ENCODE measurements at places on chromosomes 6 and 20.

GRCh38 chr6:37209461-37210205, 39.7 kb downstream of the PIM1 start:
- DNase-seq, result peak; percentile 16

- no peak for DNase-seq
These were observed 79.8 kb downstream of the SLC22A23 start for GRCh38 chr6:3376893-3377535.

DNA sequence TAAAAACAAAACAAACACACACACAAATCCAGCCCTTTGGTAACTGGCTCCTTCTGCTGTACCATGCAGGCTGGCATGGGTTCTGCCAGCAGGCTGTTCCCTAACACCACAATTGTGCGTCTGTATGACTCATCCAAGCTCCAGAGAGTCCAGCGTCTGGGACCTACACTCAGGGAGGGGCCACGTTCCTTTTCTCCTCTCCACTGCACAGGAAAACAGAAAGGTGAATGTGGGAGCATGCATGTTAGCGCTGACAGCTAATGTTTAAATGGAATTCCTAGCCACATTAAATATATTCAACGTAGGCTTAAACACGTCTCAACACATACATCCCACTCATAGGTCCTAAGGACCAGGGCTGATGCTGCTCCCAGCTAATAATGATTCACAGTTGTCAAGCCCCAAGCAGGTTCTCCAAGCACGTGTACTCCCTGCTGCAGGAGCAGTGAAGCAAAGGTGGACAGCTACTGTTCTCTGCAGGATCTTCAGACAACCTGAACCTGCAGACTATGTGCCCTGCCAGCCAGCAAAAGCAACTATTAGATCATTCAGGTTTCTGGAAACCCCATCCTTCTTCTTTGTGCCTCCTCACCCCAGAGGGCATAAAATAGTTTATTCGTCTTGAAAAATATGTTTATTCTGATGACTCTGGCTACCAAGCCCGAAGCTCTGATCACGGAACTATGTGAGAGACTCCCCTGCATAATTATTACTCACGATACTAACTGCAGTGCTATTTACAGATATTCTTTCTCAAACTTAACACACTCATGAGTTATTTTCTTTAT, 20.9 kb downstream of the MAP1LC3A start:
- no peak for DNase-seq

DNA sequence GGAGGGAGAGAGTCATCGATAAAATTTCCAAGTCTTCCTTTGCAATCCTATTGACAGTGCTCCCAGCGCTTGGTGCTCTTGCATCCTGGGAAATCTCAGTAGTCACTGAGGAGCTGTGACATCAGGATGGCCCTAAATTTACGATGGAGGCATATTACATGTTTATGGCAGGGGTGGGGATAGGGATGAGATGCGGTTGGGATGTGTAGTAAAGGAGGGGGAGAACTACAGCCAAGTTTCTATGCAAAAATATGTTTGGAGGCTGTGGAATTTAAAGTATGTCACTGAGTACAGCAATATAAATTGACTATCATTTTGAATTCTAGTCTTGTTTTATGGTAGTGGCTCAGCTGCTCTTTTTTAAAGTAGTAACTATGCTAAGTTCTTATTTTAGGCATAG, 544.9 kb downstream of the PKHD1 start:
- DNase-seq, result no peak

All from stimulated activated CD8-positive, alpha-beta memory T cell treated with anti-CD3 and anti-CD28 coated beads, Interleukin-2, amount 100 ng/mL, for 1 hour (primary cell).